ENCODE measurements at places on chromosomes 1 and 21. TPM values are rescaled to one million over a fixed set of nuclear protein-coding genes. Genes with fewer than 3 reads are reported as not detected.
A peak's percentile ranks its signal among the peaks of the same experiment; 100 is the strongest.

- DNase-seq, result no peak
These were observed 42.7 kb downstream of the ST7L start for GRCh38 chr1:112576240-112576639.

DNA sequence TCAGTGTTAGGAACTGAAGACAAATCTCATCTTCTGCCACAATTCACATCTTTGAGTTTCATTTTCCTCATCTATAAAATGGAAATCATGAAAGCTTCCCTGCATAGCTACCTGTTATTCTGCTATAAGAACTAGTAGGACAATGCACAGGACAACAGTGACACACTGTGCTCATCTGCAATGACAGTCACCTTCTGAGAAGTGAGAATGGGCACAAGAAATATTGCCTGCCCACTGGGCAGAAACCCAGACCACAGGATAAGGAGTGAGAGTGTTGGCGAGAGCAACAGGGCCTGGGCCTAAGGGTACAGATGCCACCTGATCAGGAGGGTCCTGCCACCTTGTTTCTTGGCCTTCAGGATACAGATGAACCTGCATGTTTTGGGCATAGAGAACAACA, 23.3 kb upstream of the ARTN start:
- no peak for DNase-seq

Gene LIN9
- total RNA-seq, result 9.5 TPM

DNA sequence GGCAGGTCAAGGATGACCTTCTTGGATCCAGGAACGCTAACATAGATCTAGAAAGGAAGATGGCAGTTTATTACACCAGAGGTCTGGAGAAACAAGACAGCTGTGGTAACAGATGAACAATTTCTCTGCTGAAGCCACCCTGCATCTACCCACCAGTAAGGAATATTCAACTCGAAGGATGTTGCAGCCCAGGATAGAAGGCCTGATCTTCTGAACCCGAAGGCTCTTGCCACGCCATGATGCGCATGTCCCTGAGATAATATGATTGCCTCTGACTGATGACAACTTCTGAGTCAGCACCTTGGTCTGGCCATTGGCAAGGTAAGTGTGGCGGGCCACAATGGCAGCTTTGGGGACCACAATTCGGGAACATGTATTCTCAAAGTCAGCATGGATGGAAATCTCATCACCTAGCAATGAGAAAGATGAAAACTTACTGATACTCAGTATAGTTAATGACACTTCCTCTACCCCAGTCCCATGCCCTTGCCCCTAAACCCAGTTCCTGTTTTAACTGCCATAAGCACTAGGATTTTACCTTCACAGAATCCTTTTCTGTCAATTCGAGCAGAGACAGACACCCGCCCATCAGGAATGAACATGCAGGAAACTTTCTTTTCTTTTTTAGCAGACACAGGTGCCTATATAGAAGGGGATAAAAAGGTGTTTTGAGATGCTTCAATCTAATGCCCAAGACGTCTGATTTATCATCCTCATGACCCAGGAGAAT, 1.8 kb downstream of the TXNIP start:
- DNase-seq, result peak; percentile 27

Gene HMGCS2
- total RNA-seq, result not detected

Gene COL16A1
- 9.9 TPM for total RNA-seq

Gene CFHR1
- total RNA-seq, result not detected

GRCh38 chr21:31143036-31143435, 104.8 kb upstream of the KRTAP19-8 start:
- no peak for DNase-seq

- DNase-seq, result no peak
These were observed 18.7 kb upstream of the ADAR start for GRCh38 chr1:154626456-154627256.

GRCh38 chr1:116772648-116773045, 18.4 kb downstream of the CD2 start:
- no peak for DNase-seq

Gene OR2L3
- not detected for total RNA-seq

- DNase-seq, result no peak
These were observed 31.1 kb downstream of the BCAS2 start for GRCh38 chr1:114550336-114550735.

Gene PROK1
- not detected for total RNA-seq

GRCh38 chr1:216788671-216789070, 65.4 kb upstream of the ESRRG start:
- no peak for DNase-seq

Gene SPRTN
- 15.9 TPM for total RNA-seq

GRCh38 chr1:76239470-76239918, 164.9 kb downstream of the ST6GALNAC3 start:
- DNase-seq, result peak; percentile 61

GRCh38 chr1:201511941-201512539, 5.1 kb upstream of the CSRP1 start:
- DNase-seq, result peak; percentile 89

Measured in endodermal cell (in vitro differentiated cells).